CD4-positive, alpha-beta T cell treated with Interleukin-21 for 1 hour (primary cell): ENCODE measurements at places on chromosomes 4 and X.
A peak's percentile ranks its signal among the peaks of the same experiment; 100 is the strongest.

- no peak for DNase-seq
These were observed 32.2 kb downstream of the NDP start for GRCh38 chrX:43940816-43941474.

DNA sequence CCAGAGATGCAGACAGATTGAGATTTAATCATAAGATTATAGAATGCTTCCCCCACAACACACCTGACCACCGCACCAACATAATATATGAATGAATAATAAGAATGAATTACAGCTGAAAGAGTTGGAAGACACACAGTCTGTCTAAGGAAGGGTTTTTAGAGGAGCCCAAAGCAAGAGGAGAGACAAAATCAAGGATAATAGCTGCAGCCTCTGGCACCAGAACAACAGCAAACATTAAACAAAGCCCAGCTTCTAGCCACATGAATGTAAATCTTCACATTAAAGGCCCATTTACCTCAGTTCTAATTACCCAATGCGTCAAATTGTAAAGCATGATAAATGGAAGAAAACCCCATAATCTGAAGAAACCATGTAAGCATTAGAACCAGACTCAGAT, 133.9 kb downstream of the SPCS3 start:
- no peak for DNase-seq

- no peak for DNase-seq
These were observed 9.1 kb downstream of the IGFBP7 start for GRCh38 chr4:57100979-57101651.

- DNase-seq = no peak
These were observed 15.8 kb downstream of the SLC7A11 start for GRCh38 chr4:138226351-138226750.

GRCh38 chr4:188903986-188904385, 764.7 kb downstream of the TRIML1 start:
- DNase-seq = no peak

- no peak for DNase-seq
These were observed 100.2 kb downstream of the SCD5 start for GRCh38 chr4:82698412-82698811.

DNA sequence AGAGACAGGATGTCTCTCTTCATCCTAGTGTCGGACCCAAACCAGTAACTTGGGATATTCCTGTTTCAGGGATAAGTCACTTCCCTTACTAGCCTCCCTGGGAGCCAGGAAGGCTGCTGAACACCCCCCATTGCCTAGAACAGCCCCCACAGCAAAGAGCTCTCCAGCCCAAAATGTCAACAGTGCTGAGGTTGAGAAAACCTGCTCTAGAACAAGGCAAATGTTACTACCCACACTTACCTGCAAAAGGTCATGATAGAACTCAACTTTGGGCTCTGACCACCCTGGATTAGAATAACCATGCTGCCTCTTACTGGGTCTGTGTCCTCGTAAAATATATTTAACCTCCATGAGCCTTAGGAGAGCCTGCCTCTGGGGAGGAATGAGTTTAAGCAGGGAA, 20.3 kb downstream of the BEX3 start:
- DNase-seq = no peak

- DNase-seq = no peak
These were observed 3.2 kb upstream of the MAGEB2 start for GRCh38 chrX:30212172-30212571.

GRCh38 chr4:66565801-66566200, 895.5 kb upstream of the EPHA5 start:
- DNase-seq = no peak

- DNase-seq = no peak
These were observed 367.3 kb downstream of the CHIC1 start for GRCh38 chrX:73930300-73930699.

GRCh38 chr4:168666531-168666930, 169.7 kb downstream of the PALLD start:
- no peak for DNase-seq

- no peak for DNase-seq
These were observed 12.5 kb upstream of the MAB21L2 start for GRCh38 chr4:150569384-150569987.

DNA sequence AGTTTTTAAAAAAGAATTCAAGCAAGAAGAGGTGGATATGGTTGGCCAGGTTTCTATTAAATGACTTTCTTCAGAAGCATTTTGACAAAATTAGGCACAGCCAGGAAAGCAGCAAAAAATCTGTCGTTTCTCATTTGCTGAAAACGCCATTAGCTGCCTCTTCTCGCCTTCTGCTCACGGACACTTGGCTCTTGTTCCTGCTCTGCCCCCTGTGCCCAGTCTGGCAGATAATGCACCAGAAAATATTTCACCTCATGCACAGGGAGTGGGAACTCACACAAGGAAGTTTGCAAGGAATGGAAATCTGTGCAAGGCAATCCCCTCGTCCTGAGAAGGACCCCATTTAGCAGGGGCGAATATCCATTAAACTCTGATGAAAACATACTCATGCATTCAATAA, 260.0 kb downstream of the PACRGL start:
- no peak for DNase-seq

GRCh38 chr4:139030614-139031235, 15.1 kb downstream of the NOCT start:
- peak; percentile 84 for DNase-seq

- no peak for DNase-seq
These were observed 104.9 kb downstream of the RASGEF1B start for GRCh38 chr4:81366779-81367178.

GRCh38 chrX:103524747-103525146, 5.5 kb upstream of the RAB40A start:
- DNase-seq = no peak
